PC-3 (cell line): ENCODE measurements at places on chromosomes 2 and 18. TPM values are rescaled to one million over a fixed set of nuclear protein-coding genes. Genes with fewer than 3 reads are reported as not detected.

HAAO gene
- total RNA-seq = not detected in 2 replicates

LYPD1 gene
- total RNA-seq = 16.1 and 18.7 TPM in 2 replicates

DNAJC5G gene
- not detected in 2 replicates for total RNA-seq

SETBP1 gene
- total RNA-seq = 2.3 and 3.5 TPM in 2 replicates

PGAP1 gene
- 3.5 and 4.5 TPM in 2 replicates for total RNA-seq

CTNNA2 gene
- total RNA-seq = not detected in 2 replicates

GKN2 gene
- total RNA-seq = 0.58 TPM in 1 of 2 replicates, not detected in the other

WDR7 gene
- 16.0 and 23.8 TPM in 2 replicates for total RNA-seq

C2orf78 gene
- not detected in 2 replicates for total RNA-seq
